Activated CD4-positive, alpha-beta T cell treated with anti-CD3 and anti-CD28 coated beads, Interleukin-2, amount 10 ng/mL, durations not matched to agents 24 days and 14 days (primary cell): ENCODE measurements at places on chromosomes 1 and 21.

DNA sequence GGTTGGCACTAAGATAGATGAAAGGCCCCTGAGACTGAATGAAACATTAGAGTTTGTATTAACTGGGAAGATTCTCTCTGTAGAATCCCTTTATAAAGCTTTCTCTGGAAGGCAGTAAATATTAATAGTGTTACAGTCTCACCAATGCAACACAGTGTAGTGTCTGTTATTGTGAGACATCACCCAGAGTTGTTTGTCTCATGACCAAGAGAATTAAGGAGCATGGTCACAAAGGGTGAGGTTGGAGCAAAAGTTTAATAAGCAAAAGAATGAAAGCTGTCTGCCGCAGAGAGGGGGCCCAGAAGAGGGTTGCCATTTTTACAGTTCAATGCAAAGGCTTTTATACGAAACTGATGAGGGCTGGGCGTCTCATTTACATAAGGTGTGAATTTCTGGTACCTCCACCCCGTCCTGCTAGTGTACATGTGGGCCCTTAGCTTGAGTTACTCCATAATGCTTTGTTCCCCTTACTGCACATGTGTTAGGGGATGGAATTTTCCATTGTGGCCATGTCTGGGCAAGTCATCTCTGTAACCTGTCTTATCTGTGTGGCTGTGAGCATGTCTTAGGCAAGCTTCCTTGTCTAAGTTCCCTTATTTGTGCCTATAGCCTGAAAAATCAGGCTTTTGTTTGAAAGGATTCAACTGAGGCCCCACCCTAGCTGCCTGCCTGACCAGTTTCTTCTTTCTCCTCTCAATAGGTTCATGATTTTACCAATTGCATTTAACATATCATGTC is 184.1 kb downstream of the RASAL2 start:
- DNase-seq = no peak

DNA sequence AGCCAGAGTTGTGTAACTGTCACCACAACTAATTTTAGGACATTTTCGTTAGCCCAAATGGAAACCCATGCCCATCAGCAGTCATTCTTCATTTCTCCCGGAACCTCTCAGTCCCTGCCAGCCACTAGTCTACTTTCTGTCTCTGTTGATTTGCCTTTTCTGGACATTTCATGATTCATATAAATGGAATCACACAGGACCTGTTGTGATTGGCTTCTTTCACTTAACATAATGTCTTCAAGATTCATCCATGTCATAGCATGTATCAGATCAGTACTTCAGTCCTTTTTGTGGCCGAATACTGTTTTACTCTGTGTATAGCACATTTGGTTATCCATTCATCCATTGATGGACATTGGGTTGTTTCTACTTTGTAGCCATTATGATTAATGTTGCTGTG is 7.1 kb downstream of the SLC66A1 start:
- DNase-seq = no peak

GRCh38 chr1:21451212-21451611 is 11.3 kb downstream of the NBPF3 start:
- no peak for DNase-seq

DNA sequence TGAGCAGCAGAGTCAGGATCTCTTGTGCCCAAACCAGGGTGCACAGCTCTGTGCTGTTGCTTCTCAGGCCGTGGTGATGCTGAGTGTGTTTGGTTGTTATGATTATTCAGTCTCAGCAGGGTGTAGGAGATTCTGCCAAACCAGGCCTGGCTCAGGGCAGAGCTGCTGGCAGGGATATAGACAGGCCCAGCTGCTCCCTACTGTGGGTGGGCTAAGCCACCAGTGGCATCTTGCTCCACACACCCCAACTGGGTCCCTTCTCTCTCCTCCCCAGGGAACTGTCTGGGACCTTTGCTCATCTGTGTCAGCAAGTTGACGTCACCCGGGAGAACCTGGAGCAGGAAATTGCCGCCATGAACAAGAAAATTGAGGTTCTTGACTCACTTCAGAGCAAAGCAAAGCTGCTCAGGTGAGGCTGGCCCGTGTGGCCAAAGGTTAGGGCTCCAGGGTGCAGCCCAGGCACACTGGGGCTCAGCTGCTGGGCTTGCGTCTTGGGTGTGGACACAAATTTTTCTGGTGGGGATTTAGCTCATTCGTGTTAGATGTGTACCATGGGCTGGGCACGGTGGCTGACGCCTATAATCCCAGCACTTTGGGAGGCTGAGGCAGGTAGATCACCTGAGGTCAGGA is 9.9 kb upstream of the MIIP start:
- DNase-seq = no peak
